ENCODE measurements at places on chromosomes 3 and 15.

- H3K27me3 ChIP-seq: no peaks in the 10 kb centered on the region
- H3K4me1 ChIP-seq: no peaks in the 10 kb centered on the region
- no peak for DNase-seq
- no peaks in the 10 kb centered on the region for H3K36me3 ChIP-seq
- H3K27ac ChIP-seq: no peak overlapping the region
- no peak overlapping the region for H3K4me3 ChIP-seq
These were observed 567.0 kb upstream of the RGMA start for GRCh38 chr15:93656041-93656440.

GRCh38 chr15:78615151-78615589 is 5.6 kb downstream of the CHRNA3 start:
- H3K4me3 ChIP-seq: no peak overlapping the region
- H3K36me3 ChIP-seq: no peaks in the 10 kb centered on the region
- H3K27me3 ChIP-seq: peaks cover 16% of the 10 kb centered on the region
- no peak for DNase-seq
- H3K4me1 ChIP-seq: no peaks in the 10 kb centered on the region
- no peak overlapping the region for H3K27ac ChIP-seq

DNA sequence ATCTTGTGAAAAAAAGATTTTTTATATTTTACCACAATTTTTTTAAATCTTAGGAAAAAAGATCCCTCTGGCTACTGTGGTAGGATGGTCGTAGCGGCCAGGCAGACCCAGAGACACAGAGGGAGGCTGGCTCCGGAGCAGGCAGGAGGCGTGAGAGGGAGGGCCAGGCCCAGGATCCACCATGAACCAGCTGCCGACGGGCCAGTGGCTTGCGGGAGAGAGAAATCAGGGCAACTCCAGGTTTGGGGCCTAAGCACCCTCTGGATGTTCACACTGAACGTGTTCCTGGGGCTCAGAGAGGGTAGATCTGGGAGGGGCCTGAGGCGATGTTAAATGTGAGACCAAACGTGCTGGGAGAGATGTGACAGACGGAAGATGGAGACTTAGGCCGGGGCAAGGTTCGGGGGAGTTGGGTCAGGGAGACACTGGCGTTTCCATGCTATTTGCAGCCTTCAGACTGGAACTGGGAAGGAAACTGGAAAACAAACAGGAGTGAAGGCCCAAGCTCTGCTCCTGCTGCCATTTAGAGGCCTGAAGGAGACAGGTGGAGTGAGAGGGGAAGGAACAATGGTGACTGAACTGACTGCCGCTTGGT is 1.6 kb upstream of the VILL start:
- no peaks in the 10 kb centered on the region for H3K27me3 ChIP-seq
- peak; percentile 52 for DNase-seq
- H3K36me3 ChIP-seq: no peaks in the 10 kb centered on the region
- H3K4me1 ChIP-seq: peaks cover 31% of the 10 kb centered on the region
- H3K4me3 ChIP-seq: no peak overlapping the region

GRCh38 chr3:115698851-115699591 is 75.7 kb downstream of the GAP43 start:
- H3K4me3 ChIP-seq: no peak overlapping the region
- H3K36me3 ChIP-seq: no peaks in the 10 kb centered on the region
- no peaks in the 10 kb centered on the region for H3K27me3 ChIP-seq
- no peaks in the 10 kb centered on the region for H3K4me1 ChIP-seq
- DNase-seq: peak; percentile 73

GRCh38 chr15:79017953-79018352 is 72.6 kb downstream of the RASGRF1 start:
- H3K4me1 ChIP-seq: no peaks in the 10 kb centered on the region
- H3K27ac ChIP-seq: no peak overlapping the region
- no peaks in the 10 kb centered on the region for H3K36me3 ChIP-seq
- H3K27me3 ChIP-seq: no peaks in the 10 kb centered on the region
- no peak for DNase-seq

DNA sequence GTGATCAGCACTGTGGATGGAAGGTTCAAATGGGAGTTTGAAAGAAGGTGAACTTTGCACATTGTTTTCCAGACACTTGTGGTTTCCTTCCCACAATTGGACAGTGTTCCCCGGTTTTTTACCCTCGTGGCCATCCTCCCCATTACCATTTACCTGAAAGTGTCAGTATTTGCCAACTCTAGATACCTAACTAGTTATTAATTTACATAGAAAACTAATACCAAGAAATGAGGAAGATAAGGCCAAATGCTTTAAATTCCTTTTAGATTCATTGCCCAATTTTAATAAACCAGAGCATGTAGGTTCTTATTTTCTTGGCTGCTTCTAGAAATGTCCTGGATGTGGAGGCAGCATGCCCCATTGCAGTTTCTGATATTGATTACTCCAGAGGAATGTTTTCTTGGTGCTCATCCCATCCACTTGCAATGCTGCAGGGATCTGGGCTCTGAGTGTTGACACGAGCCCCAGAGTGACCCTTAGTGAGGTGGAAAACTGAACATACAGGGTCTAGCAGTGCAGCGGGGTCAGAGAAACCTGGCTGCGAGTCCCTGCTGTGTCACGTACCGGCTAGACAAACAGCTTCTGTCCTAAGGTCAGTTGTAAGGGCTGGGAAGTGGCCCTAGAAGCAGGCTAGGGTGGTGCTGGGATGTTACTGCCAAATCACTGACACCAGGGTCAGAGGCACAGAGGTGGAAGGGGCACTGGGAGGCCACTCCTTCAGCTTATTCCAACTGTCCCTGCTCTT is 23.5 kb downstream of the LSM3 start:
- H3K4me3 ChIP-seq: no peak overlapping the region
- no peaks in the 10 kb centered on the region for H3K27me3 ChIP-seq
- DNase-seq: no peak
- no peak overlapping the region for H3K27ac ChIP-seq

DNA sequence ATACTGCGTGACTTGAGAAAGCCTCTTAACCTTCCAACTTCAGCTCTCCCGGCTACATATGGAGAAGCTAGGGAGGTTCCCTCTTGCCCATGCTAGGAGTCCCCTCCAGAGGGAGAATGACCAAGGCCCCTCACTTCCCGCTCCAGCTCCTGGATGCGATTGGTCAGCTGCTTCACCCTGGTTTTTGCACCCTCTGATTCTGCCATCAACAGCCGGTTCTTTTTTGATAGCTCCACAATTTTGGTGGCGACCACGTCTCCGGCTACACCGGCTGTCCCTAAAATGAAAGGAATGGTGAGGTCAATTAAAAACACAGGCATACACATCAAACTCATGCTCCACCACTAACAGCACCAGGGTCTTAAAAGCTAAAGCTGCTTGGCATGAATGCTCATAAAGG is 20.6 kb downstream of the CCDC13 start:
- no peaks in the 10 kb centered on the region for H3K4me1 ChIP-seq
- H3K4me3 ChIP-seq: no peak overlapping the region
- peak; percentile 31 for DNase-seq

GRCh38 chr15:94467034-94467433 is 235.7 kb downstream of the MCTP2 start:
- H3K4me3 ChIP-seq: no peak overlapping the region
- no peak overlapping the region for H3K27ac ChIP-seq
- H3K27me3 ChIP-seq: no peaks in the 10 kb centered on the region
- DNase-seq: no peak
- H3K36me3 ChIP-seq: no peaks in the 10 kb centered on the region

DNA sequence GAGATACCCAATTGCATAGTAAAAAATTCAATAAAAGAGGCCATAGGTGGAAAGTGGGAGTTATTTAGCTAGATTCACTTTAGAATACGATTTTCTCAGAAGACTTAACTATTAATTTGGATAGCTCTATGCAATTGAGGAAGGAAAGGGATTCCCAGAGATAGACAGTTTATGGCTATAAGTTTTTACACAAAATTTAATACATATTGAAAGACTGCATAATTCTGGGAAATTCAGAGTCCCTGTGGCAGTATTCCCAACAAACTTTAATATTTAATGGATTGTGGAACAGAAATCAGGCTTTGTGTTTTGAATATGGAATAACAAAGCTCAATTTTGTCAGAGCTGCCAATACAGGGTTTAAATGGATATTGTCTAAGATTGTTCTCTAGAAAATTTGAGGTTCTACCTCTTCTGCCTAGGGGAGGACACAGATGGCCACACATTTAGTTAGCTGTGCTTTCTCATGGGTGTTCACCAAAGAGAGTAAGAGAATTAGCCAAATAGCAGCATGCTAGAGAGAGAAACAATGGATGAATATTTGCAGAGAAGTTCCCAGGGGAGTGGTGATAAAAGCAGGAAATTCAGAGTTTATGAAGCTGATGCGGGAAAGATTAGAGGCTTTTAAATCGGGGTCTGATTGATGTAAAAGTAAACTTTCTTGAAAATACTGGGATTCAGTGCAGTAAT is 8.5 kb downstream of the ISL2 start:
- peaks cover 3% of the 10 kb centered on the region for H3K4me1 ChIP-seq
- H3K4me3 ChIP-seq: peak overlapping the region; percentile 78
- H3K27me3 ChIP-seq: peaks cover 100% of the 10 kb centered on the region
- no peak for DNase-seq

DNA sequence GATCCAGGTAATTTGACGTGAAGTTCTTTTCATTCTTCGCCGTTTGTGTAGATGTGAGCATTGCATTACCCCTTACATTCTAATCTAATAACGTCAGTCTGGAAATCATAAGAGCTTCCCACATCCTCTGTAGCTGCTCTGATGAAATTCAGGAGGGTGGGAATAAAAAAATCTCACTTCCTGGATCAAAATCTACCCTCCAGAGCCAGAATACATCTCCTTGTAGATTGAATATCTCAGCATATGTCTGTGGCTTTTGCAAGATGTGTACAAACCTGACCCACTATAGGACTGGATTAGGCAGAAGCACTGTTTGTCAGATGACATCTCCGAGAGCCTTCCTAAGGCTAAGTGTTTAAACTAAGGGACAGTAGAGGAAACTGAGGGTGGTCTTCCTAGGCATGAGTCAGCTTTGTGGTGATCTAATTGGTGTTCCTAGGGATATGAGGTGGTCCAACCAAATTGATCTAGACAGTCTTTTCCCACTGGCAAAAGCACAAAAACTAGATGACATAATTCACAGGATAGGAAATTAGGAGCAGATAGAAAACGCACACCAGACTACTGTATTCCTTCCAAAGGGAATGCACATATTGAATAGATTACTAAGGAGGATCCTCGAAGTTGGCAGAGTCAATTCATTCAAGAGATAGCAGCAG is 216.3 kb upstream of the LRTM1 start:
- H3K4me3 ChIP-seq: no peak overlapping the region
- H3K4me1 ChIP-seq: no peaks in the 10 kb centered on the region
- H3K27me3 ChIP-seq: no peaks in the 10 kb centered on the region
- H3K27ac ChIP-seq: no peak overlapping the region

DNA sequence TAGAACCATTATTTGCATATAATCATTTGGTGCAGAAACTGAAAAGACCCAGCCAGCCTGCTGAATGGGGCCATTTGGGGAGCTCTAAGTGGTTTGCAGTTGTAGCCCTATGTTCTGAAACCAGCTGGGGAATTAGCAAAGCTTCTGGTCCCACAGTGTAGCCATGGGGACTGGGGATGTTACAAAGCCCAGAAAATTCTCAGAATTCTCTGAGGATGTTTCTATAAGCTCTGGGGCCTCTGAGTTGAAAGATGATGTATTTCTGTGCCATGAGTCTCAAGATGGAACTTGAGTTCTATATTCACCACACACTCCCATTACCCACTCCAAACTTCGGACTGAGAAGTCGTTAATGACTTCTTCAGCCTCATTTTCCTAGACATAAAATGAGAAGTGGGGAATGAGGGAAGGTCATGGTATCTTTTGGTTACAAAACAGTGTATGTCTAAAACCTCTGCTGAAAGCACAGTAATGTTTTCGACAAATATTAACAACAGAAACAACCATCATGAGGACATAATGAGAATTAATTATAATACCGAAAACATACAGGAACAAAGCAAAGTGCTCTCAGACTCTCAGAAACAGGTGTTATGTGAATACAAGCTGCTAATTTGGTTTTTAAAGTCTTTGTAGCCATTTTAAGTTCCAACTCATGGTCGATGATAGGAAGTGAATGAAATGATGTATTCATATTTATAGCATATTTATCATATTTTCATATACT is 89.4 kb downstream of the RFTN1 start:
- DNase-seq: no peak
- no peak overlapping the region for H3K27ac ChIP-seq
- H3K4me3 ChIP-seq: no peak overlapping the region
